ENCODE measurements at places on chromosomes 7 and 10. TPM values are rescaled to one million over a fixed set of nuclear protein-coding genes. Genes with fewer than 3 reads are reported as not detected.

Gene NPY4R2
- total RNA-seq = not detected

Gene STOX1
- total RNA-seq = 0.29 TPM

Gene STEAP4
- not detected for total RNA-seq

- no peak overlapping the region for H3K27ac ChIP-seq
- no peaks in the 10 kb centered on the region for H3K36me3 ChIP-seq
- H3K4me1 ChIP-seq = no peaks in the 10 kb centered on the region
- H3K27me3 ChIP-seq = no peaks in the 10 kb centered on the region
- no peak for DNase-seq
Observed at GRCh38 chr10:35400595-35401268, 64.4 kb downstream of the CCNY start.

- DNase-seq = peak; percentile 47
- peaks cover 1% of the 10 kb centered on the region for H3K36me3 ChIP-seq
- H3K27ac ChIP-seq = no peak overlapping the region
Observed at GRCh38 chr10:89369156-89370105, 8.4 kb upstream of the IFIT1B start.

GRCh38 chr7:47288060-47288459 lies 293.9 kb downstream of the TNS3 start:
- H3K27ac ChIP-seq = no peak overlapping the region
- peaks cover 16% of the 10 kb centered on the region for H3K4me1 ChIP-seq
- DNase-seq = no peak
- H3K36me3 ChIP-seq = no peaks in the 10 kb centered on the region
- H3K27me3 ChIP-seq = peaks cover 3% of the 10 kb centered on the region

DNA sequence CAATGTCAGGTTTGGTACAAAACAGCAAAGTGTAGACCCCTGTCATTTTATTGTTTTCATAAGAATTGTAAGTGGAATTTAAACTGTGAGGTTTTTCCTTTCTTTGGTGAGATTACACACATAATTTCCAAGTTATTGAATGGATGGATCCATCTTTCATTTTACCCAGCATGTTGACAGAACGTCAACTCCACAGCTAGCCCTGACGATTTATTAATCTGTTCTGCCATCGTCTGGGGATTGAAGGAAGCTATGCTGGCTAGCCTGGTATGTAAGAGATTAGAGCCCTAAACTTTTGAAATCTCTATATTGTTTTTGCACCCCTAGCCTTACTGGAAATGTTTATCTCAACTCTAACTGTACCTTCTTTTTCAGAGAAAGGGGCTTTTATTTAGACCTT lies 8.6 kb downstream of the WNT16 start:
- DNase-seq = no peak
- H3K27ac ChIP-seq = no peak overlapping the region
- peaks cover 24% of the 10 kb centered on the region for H3K27me3 ChIP-seq

DNA sequence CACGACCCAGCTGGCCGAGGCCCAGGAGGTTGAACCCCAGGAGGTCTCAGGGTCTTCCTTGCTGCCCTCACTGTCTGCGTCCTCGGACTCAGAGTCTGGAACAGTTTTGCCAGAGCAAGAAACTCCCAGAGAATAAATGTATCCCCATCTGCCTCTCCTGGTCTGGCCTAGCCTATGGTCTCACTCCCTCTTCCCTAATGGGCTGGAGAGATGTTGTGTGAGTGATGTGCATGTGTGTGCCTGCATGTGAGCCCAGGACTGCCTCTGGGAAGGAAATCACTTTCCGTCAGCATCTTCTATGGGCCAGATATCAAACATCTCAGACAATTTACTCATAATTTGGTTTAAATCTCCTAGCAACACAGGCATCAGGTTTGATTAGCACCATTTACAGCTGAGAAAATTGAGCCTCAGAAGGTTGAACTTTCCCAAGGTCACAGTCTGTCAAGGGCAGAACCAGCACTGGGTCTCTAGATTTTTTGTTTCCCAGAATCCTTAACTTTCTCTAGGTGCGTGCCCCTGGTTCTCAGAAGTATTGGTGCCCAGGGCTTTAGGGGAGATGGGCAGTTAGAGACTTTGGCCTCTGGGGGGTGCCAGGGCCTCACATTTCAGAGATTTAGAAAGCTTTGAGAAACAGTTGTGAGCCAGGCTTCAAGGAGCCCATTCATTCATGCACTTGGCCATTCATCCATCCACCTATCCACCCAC lies 4.9 kb downstream of the TMEM270 start:
- no peak overlapping the region for H3K27ac ChIP-seq
- no peaks in the 10 kb centered on the region for H3K36me3 ChIP-seq
- no peak overlapping the region for H3K4me3 ChIP-seq
- no peaks in the 10 kb centered on the region for H3K4me1 ChIP-seq

- no peak overlapping the region for H3K27ac ChIP-seq
- DNase-seq = no peak
- peaks cover 2% of the 10 kb centered on the region for H3K4me1 ChIP-seq
- H3K27me3 ChIP-seq = no peaks in the 10 kb centered on the region
- H3K4me3 ChIP-seq = no peak overlapping the region
Observed at GRCh38 chr7:110943701-110944345, 147.1 kb upstream of the LRRN3 start.

DNA sequence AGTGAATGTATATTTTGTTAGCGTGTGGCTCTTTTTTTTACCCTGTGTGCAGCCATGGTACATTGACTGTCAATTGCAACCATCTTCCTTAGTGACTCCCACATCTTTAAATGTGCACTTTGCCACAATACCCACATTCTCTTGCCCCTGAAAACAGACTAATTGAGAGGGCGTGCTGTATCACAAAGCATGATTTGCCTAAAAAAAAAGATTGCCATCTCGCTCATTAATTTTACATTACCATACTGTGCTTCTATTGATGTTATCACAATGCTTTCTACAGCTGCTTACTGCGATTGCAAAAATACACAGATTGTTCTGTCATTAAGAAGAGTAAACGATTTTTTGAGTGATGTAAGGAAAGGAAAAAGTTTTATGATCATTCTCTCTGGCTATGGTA lies 613.1 kb upstream of the NRP1 start:
- no peak for DNase-seq
- no peaks in the 10 kb centered on the region for H3K27me3 ChIP-seq
- no peak overlapping the region for H3K27ac ChIP-seq
- H3K4me3 ChIP-seq = no peak overlapping the region
- H3K4me1 ChIP-seq = no peaks in the 10 kb centered on the region

DNA sequence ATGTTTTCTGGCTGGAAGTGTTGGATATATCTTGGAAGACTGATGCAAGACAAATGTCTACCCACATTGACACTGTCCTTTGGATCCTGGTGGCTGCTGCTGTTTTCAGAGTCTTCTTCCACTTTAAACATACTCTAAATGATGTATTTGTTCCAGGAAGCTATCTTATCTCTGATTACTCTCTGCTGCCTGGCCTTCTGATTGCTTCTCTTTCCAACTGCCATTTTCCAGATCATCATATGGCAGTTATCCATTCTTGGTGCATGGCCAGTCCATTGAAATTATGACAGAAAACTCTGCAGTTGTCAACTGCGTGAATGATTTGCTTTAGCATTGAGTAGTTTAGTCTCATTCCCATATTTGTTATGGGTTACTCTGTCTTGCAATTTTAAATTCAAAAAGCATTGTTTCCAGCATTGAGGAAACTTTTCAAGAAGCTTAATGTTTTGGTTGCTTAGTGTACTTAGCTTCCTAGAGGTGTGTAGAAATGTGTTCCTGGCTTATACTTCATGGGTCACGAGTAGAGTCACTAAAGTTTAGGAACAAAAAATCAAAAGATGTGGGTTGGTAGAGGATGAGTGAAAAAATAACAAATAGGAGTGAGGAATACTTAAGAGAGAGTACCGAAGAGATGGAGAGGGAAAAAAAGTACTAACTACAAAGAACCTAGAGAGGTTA lies 268.3 kb upstream of the MTPN start:
- H3K27me3 ChIP-seq = no peaks in the 10 kb centered on the region
- H3K4me1 ChIP-seq = no peaks in the 10 kb centered on the region
- H3K4me3 ChIP-seq = no peak overlapping the region
- H3K36me3 ChIP-seq = no peaks in the 10 kb centered on the region

GRCh38 chr10:20995123-20995987 lies 98.2 kb upstream of the NEBL start:
- no peak overlapping the region for H3K4me3 ChIP-seq
- no peak overlapping the region for H3K27ac ChIP-seq
- H3K27me3 ChIP-seq = no peaks in the 10 kb centered on the region

- H3K36me3 ChIP-seq = no peaks in the 10 kb centered on the region
- no peak overlapping the region for H3K4me3 ChIP-seq
- H3K27me3 ChIP-seq = peaks cover 35% of the 10 kb centered on the region
Observed at GRCh38 chr10:113390896-113391295, 162.0 kb upstream of the HABP2 start.

GRCh38 chr7:28318101-28318762 lies 94.1 kb upstream of the CREB5 start:
- no peaks in the 10 kb centered on the region for H3K36me3 ChIP-seq
- DNase-seq = no peak
- H3K4me3 ChIP-seq = no peak overlapping the region
- peaks cover 5% of the 10 kb centered on the region for H3K4me1 ChIP-seq
- no peak overlapping the region for H3K27ac ChIP-seq

- no peak overlapping the region for H3K4me3 ChIP-seq
- peaks cover 3% of the 10 kb centered on the region for H3K4me1 ChIP-seq
- DNase-seq = no peak
Observed at GRCh38 chr7:33185786-33186185, 56.4 kb downstream of the BBS9 start.

- no peaks in the 10 kb centered on the region for H3K27me3 ChIP-seq
- no peak overlapping the region for H3K27ac ChIP-seq
- H3K4me1 ChIP-seq = peaks cover 6% of the 10 kb centered on the region
Observed at GRCh38 chr10:129272866-129273650, 194.0 kb upstream of the MGMT start.
